ENCODE measurements at places on chromosomes 12 and 14.

- DNase-seq: peak; percentile 61
Observed at GRCh38 chr12:64608901-64609535, 1.3 kb upstream of the RASSF3 start.

GRCh38 chr14:52923902-52924575 is 26.8 kb downstream of the FERMT2 start:
- no peak for DNase-seq

- peak; percentile 52 for DNase-seq
Observed at GRCh38 chr12:24902511-24903328, 46.2 kb downstream of the BCAT1 start.

GRCh38 chr14:101708853-101709532 is 52.5 kb upstream of the PPP2R5C start:
- no peak for DNase-seq

DNA sequence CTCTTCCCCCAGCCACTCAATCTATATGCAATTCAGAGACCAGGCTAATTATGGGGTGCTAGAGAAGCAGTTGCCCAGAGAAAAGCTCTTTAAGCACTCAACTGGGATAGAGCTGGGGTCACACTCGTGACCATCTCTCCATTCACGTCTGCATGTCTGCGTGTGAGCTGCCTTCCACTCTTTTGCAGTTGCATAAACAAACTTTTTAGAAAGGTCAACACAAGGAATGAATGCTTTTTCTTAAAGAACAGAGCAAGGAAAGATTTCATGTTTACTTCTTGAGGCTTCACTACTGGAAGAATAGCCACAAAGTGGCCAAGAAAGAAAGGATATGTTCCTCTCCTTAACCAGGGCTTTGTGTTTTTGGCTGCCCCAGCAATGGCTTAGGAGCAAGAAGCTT is 151.1 kb downstream of the SAMD4A start:
- peak; percentile 70 for DNase-seq

GRCh38 chr12:7125632-7126227 is 3.0 kb downstream of the RBP5 start:
- DNase-seq: no peak

DNA sequence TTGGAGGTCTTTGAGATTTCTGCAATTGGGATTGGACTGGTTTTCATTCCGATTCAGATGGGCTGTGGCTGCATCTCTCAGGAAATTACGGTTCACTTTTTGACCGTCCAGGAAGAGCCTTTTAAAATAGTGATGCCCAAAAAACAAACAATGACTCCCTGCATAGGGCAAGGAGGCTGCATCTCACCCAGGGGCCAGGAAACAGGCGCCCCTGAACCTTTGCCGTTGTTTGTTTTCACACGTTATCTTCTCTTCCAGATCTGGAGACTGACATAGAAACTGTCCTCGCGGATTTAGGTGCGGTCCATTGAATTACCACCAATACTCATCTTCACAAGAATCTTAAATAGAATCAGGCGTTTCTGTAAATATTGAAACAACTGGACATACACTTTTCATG is 66.0 kb downstream of the FLRT2 start:
- no peak for DNase-seq

GRCh38 chr14:59247801-59248584 is 59.5 kb downstream of the DAAM1 start:
- DNase-seq: no peak

- DNase-seq: no peak
Observed at GRCh38 chr12:108356835-108357806, 18.0 kb upstream of the CMKLR1 start.
